ENCODE measurements at places on chromosomes 1 and 21. TPM values are rescaled to one million over a fixed set of nuclear protein-coding genes. Genes with fewer than 3 reads are reported as not detected.

MIS18A gene
- total RNA-seq, result 7.6 TPM

TMEM222 gene
- 38.0 TPM for total RNA-seq

KRTAP11-1 gene
- total RNA-seq, result not detected

GRCh38 chr1:204475656-204476432 lies 18.8 kb downstream of the PIK3C2B start:
- no peaks in the 10 kb centered on the region for H3K36me3 ChIP-seq
- H3K4me3 ChIP-seq, result no peak overlapping the region
- peaks cover 4% of the 10 kb centered on the region for H3K4me1 ChIP-seq
- H3K27ac ChIP-seq, result no peak overlapping the region
- no peak for DNase-seq
- H3K27me3 ChIP-seq, result no peaks in the 10 kb centered on the region

- peaks cover 7% of the 10 kb centered on the region for H3K27me3 ChIP-seq
- H3K4me3 ChIP-seq, result no peak overlapping the region
- peak; percentile 30 for DNase-seq
- no peaks in the 10 kb centered on the region for H3K4me1 ChIP-seq
These were observed 19.7 kb downstream of the STUM start for GRCh38 chr1:226568077-226568831.

LCE1E gene
- not detected for total RNA-seq

- no peaks in the 10 kb centered on the region for H3K27me3 ChIP-seq
- no peaks in the 10 kb centered on the region for H3K36me3 ChIP-seq
- H3K4me1 ChIP-seq, result no peaks in the 10 kb centered on the region
- H3K4me3 ChIP-seq, result no peak overlapping the region
These were observed 345.5 kb upstream of the C1orf87 start for GRCh38 chr1:60419023-60419422.

All from hepatocyte (in vitro differentiated cells).